ENCODE measurements at places on chromosomes 5 and 9. TPM values are rescaled to one million over a fixed set of nuclear protein-coding genes. Genes with fewer than 3 reads are reported as not detected.

GRCh38 chr5:95927927-95928723 lies 33.5 kb downstream of the ELL2 start:
- DNase-seq, result no peak

DNA sequence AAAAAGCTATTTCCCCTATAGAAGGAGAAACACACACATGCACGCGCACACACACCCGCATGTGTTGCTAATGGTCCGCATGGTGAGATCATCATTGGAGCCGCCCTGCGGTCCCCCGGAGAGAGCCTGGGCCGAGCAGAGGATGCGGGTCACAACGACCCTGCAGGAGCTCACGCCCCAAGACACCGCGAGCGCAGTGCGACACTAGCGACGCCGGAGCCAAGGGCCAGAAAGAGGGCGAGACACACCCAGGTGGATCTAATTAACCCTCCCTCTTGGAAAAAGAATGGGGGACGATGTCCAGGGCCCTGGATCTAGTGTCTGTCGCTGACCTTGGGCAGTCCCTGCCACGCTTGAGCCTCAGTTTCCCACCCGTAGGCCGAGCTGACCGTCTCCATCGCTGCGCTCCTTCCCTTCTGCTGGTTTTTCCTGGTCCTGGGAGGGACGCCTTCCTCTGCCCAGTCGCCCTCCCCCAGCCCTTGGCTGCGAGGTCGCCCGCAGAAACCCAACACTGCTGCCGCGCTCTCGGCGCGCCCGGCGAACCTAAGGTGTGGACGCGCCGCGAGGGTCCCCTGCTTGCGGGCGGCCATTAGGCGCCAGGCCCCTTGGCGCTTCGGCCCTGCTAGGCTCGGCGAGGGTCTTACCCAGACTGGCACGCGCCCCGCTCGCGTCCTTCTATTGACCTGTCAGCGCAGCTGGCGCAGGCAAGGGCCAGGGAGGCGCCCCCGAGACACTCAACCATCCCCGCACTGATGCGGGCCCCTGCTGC lies 47.5 kb upstream of the RNF20 start:
- DNase-seq, result no peak

DNA sequence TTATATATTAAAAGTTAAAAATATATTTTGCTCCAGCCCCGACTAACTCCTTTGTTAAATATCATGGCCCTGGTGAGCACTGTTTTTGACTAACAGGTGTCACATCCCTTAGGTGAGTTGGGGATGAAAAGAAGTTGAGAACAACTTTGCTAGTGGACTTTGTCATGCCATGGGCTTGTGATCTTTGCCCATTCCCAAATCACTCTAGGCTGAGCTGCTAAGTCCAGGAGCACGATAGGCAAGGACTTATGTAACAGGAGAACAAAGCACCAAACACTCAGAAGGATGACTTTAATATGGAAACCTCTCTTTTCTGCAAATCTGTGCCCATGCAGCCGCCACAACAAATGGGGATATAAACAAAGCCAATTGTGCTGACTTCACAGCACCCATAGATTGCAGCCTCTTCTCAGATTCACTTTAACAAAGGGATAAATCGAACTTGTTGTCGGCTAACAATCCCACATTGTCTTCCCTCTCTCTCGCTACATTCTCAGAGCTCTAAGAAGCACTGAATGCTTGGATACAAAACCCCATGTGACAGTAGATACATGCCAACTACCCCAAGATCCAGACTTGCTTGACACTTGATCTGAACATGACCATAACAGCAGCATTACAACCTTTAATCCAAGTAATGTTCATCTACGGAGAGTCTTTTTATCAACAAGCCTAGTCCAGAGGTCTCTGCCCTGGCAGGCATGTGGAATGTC lies 86.8 kb upstream of the CD180 start:
- no peak for DNase-seq

DNA sequence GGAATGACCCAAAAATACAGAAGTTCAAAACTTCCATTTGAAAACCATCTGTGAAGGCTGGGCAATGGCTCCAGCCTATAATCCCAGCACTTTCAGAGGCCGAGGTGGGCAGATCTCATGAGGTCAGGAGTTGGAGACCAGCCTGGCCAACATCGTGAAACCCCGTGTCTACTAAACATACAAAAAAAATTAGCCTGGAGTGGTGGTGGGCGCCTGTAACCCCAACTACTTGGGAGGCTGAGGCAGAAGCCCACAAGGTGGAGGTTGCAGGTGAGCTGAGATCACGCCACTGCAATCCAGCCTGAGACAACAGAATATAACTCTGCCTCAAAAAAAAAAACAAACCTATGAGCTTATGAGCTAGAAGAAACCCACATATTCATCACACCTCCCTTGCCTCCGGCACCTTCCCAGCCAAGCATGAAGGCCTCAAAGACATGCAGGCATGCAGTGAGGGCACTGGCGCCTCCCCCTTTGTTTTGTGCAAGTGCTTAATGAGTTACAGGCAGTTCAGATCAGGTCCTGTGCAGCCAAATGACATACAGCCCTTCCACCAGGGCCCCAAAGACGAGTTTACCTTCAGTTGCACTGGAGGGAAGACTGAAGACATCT lies 9.9 kb downstream of the HNRNPH1 start:
- DNase-seq, result no peak

DNA sequence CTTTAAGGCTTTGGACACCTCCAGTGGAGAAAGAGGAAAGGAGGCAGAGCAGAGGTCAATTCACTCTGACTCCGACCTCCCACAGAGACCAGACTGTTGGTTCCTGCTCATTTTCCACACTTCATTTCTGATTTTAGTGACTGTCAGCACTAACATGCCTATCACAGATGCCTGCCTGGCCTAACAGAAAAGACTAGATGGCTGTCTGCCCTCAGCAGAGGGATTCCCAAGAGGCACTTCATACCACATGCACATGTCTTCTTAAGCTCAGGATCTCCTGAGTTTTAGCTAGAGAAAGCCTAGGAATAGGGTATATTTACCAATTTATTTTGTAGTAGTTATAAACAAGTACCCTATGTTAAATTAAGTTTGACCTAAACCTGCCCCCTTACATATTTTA lies 336.0 kb downstream of the ENC1 start:
- DNase-seq, result no peak

DNA sequence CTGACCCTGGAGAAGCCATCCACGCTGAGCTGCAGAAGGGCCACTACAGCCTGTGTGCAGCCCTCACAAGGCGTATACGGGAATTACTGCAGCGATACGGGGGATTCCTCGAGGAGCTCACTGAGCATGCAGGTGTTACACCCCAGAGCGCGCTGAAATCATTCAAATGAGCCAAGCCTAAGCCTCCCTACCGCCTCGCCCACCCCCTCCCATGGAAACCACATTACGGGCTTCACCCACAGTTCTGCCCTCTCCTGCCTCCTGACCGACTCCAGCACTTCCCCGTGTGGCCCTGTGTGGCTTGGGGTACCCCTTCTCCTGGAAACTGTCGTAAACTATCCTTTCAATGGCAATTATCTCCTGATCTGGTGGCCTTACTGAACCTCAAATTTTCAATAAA lies 13.3 kb downstream of the SURF6 start:
- no peak for DNase-seq

DNA sequence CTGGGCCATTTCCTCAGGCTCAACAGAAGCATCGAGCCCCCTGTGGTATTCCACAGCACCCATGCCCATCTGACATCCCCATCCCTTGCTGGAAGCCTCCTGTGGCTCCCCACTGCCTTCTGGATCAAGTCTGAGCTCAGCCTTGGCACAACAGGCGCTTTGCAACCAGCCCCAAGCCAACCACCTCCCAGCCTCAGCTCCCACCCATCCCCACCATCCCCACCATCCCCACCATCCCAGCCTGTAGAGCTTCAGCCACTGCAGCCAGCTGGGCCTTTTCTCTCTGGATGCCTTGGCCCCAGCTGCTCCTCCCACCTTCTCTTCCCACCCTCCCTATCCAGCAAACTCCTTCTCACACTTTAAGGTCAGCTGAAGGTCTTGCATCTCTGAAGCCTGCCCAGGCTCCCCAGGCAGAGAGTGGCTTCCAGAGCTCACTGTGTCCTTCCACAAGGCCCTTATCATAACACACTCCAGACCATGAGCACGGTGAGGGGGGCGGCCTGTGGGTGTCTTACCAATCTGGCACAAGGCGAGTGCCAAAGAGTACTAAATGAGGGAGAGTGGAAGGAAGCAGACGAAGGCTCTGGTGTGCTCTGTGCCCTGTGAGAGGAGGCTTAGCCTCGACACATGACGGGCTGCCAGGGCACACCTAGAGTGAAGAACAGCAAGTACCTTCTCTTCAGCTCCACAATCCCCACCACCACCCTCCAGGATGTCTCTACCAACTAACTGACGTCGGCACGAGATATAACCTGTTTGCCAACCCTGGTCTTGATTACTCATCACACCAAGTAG lies 6.5 kb downstream of the HIGD2A start:
- DNase-seq, result no peak

Gene PCDHB9
- total RNA-seq, result 0.89 TPM

Gene IL5
- total RNA-seq, result not detected

Gene FXN
- total RNA-seq, result 2.4 TPM

Gene ASPN
- total RNA-seq, result 197 TPM

Gene MTAP
- total RNA-seq, result 24.5 TPM

All from skin of body (tissue), 3 donors.